Effector CD8-positive, alpha-beta T cell (primary cell): ENCODE measurements at places on chromosomes 11 and 22.

DNA sequence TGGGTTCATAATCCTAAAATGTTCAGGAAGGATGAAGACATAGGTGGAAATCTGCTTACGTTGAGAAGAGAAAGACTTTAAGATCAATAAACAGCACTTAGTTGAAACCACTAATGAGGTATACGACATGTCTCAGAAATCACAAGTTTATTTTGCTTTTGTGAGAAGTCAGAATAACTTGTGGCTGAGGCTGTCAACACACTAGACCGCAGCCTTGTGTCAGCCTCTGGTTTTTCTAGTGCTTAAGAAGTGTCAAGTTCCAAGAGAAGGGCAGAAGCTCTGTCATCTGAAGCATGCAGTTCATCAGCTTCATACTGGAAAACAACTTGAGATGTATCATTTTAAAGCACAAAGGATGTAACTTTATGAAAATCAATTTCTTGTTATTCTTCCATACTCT is 420.9 kb downstream of the METTL15 start:
- DNase-seq, result no peak

- no peak for DNase-seq
Observed at GRCh38 chr11:113974741-113975470, at the start of gene HTR3A. TSS of gene HTR3A (plus strand) at chr11:113975108. CDS start at chr11:113975326, 218 bp downstream.

DNA sequence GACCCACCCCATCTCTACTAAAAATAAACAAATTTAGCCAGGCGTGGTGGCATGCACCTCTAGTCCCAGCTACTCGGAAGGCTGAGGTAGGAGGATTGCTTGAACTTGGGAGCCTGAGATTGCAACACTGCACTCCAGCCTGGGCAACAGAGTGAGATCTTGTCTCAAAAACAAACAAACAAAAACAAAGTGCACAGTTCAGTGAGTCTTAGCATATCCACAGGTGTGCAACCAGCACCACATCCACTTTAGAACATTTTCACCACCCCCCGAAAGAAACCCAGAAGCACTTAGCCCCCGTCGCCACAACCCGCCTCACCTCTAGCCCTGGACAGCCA is 27.4 kb downstream of the MB start:
- DNase-seq, result no peak

- no peak for DNase-seq
Observed at GRCh38 chr22:21009638-21010425, 5.1 kb upstream of the P2RX6 start.

DNA sequence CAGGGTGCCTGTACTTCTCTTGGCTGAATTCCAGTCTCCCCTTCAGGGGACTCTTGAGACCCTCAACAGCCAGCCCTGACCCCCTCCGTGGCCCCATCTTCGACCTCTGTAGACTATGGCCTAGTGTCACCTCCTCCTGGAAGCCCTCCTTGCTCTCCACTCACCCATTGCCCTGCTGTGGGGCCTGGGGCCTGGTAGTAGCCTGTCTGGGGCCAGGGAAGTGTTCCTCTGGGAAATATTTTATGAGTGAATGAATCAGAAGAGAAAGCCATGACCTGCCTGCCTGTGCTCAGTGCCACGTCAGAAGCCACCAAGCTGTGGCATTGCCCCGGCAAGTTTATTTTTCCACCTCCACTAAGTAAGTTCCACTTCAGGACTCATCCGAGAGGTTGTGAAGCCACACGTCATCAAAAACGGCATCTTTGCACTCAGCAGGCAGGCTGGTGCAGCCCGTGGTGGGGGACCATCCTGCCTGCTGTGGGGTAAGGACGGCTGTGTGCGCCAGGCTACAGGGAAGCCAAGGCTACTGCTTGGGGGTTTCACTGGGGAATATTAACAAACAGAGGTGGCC is 59.6 kb upstream of the PPARA start:
- no peak for DNase-seq

DNA sequence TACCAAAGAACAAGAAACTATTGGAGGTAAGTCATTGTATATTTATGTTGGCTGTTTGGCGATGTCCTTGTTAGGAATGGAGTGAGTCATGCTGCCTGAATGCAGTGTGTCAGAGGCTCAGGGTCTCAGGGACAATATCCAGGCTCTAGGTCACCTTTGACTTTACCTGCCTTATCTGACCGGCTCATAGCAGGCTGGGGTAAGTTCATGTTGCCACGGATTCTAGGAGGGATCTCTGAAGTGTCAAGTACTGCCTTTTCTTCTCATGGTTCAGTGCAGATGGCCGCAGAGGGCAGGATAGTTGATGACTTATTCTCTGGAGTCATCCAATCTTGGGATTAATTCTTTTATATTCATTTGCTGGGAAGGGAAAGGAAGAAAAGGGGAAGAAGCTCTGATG is 53.2 kb downstream of the SPON1 start:
- no peak for DNase-seq

DNA sequence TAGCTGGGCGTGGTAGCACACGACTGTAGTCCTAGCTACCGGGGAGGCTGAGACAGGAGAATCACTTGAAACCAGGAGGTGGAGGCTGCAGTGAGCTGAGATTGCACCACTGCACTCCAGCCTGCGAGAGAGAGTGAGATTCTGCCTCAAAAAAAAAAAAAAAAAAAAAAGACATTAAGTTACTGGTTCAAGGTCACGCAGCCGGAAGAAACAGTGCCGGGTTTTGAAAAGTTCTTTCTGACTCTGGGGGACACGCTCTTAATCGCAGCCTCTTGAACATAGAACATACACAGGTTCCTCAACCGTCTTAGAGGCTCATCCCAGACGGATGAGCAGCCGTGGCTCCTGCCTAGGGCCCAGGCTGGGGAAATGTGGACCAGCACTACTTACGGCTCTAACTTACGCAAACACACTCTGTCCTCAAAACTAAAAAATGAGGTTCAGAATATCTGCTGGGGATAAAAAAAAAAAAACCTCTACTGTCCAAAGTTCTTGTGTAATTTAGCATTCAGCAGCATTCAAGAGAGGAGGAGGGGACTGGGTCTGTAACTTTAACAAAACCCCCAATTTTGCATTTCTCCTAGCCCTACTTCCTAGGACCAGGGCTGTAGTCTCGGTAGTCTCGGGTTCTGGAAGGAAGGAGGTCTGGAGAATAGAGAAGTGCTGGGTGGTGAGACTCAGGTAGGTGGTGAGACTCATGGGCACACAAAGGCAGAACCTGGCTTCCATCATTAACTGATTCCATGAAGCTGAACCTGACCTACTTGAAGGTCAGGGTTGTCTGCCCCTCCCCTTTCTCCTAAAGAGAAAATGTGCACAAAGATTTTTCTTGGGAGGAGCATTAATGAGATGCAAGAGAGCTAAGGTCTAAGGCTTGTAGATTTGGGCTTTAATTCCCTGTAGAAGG is 6.0 kb downstream of the SPTBN2 start:
- DNase-seq, result no peak

- no peak for DNase-seq
Observed at GRCh38 chr22:25762147-25762546, 20.2 kb downstream of the MYO18B start.

DNA sequence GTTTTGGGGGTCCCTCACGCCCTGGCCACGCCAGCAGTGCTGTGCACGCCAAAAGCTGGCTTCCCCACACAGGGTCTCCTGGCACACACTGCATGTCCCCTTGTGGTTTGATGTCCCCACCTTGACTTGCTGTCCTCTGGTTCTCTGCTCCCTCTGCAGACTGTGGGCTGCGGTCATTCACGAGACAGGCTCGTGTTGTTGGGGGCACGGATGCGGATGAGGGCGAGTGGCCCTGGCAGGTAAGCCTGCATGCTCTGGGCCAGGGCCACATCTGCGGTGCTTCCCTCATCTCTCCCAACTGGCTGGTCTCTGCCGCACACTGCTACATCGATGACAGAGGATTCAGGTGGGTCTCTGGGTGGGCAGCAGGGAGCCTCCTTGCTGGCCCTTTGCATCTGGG is 40.2 kb downstream of the ST14 start:
- DNase-seq, result no peak

DNA sequence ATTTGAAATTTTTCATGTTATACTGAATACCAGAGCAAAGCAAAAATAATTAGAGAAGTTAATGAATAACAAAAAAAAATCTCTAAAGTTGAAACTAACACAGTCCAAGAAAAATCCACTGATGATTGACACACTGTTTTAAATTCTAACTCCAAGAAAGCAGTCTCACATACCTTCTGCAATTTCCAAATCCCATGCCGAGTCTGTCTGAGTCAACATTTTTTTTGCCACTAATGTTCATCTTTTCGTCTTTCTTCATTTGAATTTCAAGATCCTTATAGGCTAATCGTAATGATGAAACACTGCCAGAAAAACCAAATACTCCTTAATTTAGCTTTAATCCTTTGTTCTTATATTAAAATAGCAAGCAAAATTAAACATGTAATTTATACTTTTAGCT is 39.5 kb downstream of the ARFGAP3 start:
- DNase-seq, result no peak

- DNase-seq, result no peak
Observed at GRCh38 chr11:69702769-69703452, 911 bp downstream of the FGF19 start.

GRCh38 chr11:127640561-127641451 is 640.2 kb upstream of the KIRREL3 start:
- DNase-seq, result no peak

DNA sequence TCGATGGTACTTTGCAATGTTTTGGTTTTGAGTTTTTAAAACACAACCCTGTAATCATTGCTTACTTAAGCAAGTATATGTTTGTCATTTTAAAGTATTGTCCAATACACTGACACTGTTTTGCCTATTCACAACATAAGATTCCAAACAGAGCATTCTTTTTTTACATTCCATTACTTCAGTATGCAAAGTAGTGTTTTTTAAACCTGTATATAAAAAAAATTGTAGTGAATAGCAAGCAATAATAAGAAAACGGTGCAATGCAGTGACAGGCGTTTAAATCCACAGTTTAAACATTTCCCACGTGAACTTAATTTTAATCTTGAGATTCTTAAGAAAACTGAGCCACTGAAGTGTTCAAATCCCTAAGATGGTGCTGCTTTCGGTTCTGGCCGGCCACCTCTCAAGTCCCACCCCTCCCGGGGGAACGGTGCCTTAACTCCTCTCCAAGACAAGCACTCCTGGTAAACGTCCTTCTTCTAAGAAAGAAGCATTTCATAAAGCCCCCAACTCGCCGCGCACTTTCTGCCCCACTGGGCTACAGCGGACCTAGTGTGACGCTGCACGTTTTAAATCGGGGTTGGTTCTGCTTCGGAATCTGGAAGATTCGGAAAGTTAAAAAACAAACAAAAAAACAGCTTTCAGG is 2.9 kb downstream of the PGR start:
- DNase-seq, result no peak

DNA sequence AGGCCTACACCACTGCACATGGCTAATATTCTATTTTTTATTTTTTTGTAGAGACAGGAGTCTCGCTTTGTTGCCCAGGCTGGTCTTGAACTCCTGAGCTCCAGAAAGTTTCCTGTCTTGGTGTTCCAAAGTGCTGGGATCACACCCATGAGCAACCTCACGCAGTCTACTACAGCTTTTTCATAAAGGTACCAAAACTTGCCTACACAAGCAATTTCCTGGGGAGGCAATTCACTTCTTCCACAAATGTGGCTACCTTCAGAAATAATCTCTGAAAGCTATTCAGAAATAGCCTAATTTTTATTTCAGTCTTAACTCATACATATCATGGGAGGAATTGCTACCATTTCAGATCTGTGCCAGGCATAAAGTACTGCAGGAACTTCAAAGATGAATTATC is 11.4 kb downstream of the SLC35F2 start:
- DNase-seq, result no peak

DNA sequence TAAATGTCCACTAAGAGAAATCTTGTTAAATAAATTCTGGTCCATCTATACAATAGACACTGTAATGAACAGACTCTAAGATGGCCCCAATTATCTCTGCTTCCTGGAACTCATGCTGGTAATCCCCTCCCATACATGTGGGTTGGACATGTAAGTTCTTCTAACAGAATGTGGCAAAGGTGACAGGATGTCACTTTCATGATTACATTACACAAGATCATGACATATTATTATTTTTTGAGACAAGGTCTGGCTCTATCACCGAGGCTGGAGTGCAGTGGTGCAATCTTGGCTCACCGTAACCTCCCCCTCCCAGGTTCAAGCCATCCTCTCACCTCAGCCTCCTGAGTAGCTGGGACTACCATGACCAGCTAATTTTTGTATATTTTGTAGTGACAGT is 14.6 kb upstream of the NDUFC2 start:
- DNase-seq, result no peak

DNA sequence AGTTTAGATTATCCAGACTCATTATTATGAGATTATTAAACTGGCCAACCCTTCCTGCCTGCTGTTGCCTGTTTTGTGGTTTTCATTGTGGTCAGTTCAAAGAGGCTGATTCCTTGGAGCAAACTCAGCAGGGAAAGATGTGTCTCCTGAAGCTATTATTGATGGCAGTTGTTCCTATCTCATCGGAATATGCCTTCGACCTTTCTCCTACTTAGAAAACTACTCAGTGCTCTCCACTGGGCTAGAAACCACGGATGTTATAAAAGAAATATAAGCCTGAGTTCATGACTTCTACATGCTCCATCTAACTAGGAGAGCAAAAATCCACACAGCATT is 80.2 kb upstream of the NAV2 start:
- DNase-seq, result no peak

GRCh38 chr11:110571081-110571720 is 141.0 kb downstream of the ARHGAP20 start:
- DNase-seq, result no peak

DNA sequence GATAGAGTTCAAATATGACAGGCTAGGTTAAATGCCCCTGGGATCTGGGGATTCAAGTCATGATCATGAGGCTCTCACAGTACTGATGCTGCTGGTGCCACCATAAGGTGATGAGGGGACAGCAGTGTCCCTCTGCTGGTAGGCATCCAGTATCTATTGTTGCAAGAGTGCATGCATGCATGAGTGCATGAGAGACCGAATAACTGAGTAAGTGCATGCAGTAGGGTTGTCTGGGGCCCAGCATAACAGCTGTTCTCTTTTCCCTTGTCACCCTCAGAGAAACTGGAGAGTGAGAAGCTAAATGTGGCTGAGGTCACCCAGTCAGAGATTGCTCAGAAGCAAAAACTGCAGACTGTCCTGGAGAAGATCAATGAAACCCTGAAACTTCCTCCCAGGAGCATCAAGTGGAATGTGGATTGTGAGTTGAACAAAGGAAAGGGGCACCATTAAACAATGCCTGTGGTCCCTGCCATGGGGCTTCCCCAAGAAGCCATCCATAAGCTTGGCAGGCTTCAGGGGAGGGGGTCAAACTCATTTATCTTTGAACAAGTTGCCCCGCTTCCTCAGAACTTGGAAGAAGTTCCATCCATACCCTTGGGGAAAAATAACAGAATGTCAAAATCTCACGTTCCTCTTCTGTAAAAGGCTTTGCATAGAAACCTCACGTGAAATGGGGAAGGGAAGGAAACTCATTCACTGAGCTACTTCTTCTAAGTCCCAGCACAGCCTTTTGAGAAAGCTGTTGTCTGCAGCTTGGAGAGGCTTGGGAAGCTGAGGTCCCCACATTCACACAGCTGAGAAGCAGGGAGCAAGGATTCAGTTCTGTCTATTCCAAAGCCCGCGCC is 119.0 kb downstream of the PARVA start:
- no peak for DNase-seq
